ENCODE measurements at places on chromosomes 3 and 15.

DNA sequence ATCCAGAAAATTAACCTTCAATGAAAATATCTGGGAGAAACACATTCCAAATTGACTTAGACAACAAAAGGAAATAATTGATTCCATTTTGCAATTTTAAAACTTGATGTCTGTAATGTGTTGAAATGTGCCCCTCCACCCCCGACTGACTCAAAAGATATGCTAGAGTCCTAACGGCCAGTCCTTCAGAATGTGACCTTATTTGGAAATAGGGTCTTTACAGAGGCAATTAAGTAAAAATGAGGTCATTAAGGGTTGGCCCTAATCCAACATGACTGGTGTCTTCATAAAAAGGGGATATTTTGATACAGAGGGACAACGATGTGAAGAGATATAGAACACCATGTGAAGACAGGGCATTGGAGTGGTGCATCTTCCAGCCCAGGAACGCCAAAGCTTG, 153.9 kb downstream of the PDZRN3 start:
- DNase-seq = no peak

DNA sequence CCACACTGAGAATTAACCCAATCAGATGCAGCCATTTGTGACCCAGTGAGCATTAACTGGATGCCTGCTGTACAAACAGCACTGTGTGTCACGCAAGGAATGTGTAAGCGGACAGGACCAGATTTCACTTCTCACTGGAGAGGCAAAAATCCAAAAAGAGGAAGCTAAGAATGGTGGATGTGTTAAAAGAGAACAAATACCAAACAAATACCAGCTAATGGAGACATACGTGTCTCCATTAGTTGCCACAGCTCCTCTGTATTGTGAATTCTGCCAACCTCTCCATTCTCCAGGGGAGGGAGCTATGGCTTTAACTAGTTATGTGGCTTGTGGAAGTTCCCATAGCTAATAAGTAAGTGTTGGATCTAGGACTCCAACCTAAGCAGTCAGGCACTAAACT, 2.6 kb downstream of the LTF start:
- DNase-seq = no peak

DNA sequence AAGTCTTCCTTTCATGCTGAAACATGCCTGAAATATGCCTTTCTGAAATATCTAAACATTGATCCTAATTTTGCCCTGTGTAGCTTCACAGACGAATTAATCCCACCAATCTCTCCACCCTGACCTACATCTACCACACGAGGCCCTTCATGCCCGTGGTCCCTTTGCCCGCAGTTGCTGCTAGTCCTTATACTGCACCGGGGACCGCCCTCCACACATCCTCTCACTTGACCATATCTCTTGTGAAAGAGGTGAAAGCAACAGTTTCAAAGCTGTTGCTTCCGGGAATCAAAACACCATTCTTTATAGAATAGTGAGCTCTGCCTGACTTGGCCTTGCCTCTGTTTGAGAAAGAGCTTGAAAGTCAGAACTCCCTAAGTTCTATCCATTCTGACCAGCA, 499.5 kb downstream of the NTRK3 start:
- DNase-seq = no peak

DNA sequence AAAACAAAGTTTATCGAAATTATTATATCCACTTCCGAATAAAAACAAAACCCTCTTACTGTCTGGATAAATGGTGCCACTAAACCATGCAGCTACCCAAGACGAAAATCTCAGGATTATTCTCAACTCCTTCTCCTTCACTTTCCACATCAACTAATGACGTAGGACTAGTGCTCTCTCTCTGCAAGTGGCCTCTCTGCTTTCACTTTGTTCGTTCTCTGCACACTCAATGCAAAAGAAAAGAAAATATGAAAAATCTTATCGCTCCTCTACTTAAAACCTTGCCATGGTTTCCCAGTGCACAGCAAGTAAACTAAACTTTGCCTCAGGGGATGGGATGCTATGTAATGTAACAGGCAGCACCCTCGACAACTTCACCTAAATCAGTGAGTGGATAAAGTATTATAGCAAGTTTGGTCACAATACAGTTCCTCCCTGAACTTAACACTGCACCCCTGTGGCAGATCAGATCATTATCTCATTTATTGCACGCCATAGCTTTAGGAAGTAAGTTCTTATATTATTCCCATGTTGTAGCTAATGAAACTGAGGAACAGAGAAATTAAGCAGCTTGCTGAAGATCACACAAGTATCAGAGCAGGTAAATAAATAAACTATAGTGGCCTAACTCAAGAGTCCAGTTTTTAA, 262.7 kb upstream of the GADL1 start:
- DNase-seq = no peak

- no peak for DNase-seq
These were observed 257.7 kb upstream of the PEX5L start for GRCh38 chr3:180294282-180295027.

GRCh38 chr3:119700269-119700919, 2.4 kb upstream of the CFAP91 start:
- no peak for DNase-seq

- DNase-seq = no peak
These were observed 191.1 kb upstream of the TSC22D2 start for GRCh38 chr3:150216866-150217600.

- DNase-seq = no peak
These were observed 50.4 kb downstream of the PDE8A start for GRCh38 chr15:85031944-85032558.

DNA sequence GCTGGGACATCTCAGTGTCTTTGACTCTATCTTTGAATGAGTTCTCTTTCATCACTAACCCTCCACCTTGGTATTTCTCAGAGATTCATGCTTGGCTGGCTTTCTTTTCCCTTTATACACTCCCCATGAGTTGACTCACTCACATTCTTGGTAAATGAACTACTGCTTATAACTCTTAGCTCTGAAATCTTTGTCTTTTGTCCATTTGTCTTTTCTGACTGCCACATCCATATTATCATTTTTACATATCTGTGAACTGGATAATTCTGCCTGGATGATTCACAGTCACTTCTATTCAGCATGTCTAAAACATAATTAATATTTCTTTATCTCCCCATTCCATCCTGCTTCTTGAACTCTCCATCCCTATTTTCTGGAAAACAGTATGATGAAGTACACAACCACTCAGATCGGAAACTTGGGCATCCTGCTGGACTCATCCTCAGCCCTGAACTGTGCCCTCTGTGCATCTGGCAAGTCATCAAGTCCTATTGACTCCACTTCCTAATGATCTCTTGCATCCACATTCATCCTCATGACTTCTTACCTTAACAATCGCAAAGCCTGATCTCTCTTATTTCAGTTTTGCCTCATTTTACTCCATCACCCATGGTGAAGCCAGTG, 66.9 kb downstream of the KCNAB1 start:
- no peak for DNase-seq

GRCh38 chr3:63478990-63479660, 173.3 kb upstream of the SNTN start:
- no peak for DNase-seq

DNA sequence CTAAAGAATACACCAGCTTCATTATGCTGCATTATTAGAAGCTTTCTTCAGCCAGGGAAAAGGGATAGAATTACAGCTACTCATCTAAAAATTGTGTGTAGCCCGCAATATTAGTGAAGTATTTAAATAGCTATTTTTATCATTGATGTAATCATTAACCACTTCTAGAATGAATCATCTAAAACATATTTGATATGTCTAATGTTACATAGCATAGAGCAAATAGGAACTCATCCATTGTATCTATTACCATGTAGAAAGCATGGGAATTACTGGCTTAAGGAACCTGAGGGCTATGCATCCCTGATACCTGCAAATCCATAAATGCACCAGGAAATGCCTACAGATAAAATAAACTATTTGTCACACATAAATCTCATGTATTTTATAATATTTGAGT, 54.5 kb upstream of the VGLL3 start:
- no peak for DNase-seq

GRCh38 chr15:44769521-44769920, 33.2 kb downstream of the TRIM69 start:
- DNase-seq = no peak

DNA sequence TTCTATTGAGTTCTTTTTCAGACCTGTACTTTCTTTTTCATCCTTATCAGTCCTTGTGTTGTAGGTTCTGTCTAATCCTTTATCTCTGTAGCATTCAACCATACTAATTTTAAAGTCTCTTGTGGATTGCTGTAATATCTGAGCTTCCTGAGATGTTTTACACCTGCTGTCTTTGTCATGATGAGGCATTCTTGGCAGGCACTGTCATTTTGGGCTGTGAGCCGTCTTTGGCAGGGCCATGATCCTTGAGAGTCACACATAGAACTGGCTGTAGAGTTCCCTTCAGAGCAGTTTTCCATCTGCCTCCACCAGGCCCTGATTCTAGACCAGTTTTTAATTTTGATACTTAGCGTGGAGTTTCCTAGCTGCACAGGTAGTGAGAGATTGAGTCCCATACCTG, 6.7 kb downstream of the EFCC1 start:
- no peak for DNase-seq

DNA sequence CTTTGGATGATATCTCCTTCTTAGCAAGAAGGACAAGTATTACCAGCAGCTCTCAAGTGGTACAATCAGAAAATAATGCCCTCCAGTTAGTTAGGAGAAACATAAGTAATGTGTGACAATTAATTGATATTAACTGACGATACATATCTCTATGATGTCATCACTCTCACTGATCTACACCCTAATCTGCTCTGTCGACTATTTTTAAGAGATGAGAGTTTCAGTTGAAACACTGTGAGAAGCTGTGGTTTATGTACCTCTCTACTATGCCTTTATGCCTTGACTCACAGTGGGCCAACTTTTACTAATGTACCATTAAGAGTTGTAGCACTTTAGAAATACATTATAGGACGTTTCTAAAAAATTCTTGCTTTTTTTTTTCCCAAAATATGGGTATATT, 8.6 kb downstream of the CEP152 start:
- no peak for DNase-seq

DNA sequence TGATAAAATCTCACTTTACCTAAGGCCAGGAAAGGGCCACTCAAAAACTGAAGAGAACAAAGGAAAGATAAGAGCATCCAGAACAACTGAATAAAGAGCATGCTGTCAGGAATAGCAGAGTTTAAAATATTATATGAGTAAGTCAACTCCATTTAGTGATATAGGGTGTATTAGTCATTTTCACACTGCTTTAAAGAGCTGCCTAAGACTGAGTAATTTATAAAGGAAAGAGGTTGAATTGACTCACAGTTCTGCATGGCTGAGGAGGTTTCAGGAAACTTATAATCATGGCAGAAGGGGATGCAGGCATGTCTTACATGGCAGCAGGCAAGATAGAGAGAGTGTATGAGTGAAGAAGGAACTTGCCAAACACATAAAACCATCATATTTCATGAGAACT, 778.0 kb upstream of the NECTIN3 start:
- no peak for DNase-seq
